ENCODE measurements at places on chromosomes 6 and 20.

- DNase-seq = no peak
These were observed 78.7 kb upstream of the PHACTR3 start for GRCh38 chr20:59525500-59526241.

GRCh38 chr20:60192326-60192725, 234.1 kb downstream of the CDH26 start:
- DNase-seq = no peak

DNA sequence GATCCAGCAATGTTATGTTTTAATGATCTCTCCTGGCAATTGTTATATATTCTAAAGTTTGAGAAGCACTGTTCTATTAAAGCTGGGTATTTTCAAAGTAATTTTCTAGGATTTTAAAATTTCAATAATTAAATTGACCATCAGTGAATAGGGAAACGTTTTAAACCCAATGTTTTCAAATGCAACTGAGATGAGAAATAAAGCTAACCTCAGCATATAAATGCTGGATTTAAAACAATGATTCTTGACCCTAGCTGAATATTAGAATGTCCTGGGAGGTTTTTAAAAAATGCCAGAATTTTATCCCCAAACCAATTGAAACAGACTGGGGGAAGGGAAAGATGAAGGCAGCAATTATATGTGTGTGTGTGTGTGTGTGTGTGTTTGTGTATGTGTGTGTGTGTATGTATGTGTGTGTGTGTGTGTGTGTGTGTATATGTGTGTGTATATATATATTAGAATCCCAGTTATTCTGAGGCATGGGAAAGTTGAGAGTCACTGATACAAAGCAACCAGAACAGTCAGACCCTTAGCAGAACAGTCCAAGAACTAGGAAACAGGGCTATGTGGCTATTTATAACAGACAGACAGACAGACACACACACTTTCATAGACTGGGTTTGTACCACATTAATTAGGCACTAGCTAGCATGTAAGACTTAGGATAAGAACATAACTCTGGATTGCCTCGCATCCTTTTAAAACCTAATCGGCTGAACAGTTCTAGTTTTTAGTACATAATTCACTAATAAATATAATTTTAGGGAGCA, 107.8 kb downstream of the MAN1A1 start:
- no peak for DNase-seq

DNA sequence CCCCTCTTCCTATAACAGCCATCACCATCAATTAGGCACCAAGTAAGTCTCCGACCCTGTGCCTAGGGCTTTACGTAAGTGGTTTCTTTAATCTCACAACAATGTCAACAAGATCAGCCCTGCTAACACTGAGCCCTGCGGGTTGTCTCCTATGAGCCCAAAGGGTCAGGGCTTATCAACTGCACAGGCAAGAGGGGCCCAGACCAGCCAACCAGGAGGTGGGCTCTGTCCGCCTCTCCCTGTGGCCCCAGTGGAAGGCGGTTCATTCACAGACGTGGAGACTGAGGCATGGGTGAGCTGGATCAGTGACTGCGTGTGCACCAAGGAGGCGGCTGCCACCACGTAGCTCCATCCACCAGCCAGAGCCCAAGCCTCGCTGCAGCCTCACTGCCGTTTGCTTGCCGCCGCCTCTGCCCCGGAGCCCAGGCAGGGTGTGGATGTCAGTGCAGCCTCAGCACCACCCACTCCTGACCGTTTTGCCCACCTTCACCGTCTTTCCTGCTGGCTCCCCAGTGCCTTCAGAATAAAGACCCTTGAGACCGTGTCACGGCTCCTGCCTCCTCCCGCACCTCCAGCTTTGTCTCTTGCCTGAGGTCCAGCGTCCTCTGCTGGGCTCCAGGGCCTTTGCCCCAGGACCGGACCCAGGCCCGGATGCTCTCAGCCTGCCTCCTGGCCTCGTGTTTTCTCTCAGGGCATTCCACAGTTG, 78.7 kb downstream of the DLL1 start:
- no peak for DNase-seq

- DNase-seq = no peak
These were observed 33.5 kb upstream of the VSTM2L start for GRCh38 chr20:37869334-37869861.

GRCh38 chr6:54980511-54981275, 134.1 kb downstream of the FAM83B start:
- DNase-seq = no peak

DNA sequence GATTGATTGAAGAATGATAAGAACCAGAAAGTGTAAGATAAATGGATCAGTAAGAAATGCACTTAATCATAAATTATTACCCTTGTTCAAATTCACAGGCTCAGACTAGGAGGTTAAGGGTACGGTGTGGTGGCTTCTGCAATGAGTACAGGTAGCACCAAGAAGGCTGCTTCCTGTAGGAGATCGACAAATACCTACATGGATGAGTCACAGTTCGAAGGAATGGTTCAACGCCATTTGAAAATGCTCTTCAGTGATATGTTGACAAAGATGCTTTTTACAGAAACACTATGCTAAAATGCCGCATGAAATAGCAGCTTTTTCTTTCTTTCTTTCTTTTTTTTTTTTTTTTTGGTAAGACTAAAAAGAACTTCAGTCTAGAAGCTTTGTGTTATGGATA, 116.2 kb downstream of the DTNBP1 start:
- no peak for DNase-seq

- DNase-seq = no peak
These were observed 94.4 kb downstream of the SESN1 start for GRCh38 chr6:109000289-109000688.

DNA sequence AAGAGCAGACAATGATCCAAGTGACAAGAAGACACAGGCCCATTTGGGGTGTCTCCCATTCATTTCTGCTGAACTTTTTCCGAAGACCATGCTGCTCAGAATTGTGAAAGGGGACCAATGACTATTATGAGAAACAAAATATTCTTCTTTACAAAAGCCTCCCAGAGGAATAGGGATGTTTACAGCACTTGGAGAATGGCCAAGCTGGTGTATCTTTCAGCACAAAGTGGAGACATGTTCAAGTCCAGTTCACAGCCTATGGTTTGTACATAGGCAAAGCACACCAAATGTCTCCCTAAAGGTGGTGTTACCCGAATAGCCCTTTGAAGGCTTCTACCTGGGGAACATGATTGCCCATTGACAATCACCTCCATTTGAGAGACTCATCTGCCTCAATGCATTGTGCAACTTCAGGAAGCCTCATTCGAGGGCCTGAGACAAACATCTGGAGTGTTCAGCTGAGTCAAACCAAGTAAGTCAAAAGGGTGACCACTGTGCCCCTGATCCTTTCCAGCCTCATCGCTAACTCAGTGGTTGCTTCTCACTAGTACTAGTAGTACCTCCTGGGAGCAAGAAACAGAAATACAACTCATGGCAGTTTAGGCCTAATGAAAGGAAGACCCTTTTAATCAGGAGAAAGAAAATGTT, 451.0 kb upstream of the MARCKS start:
- no peak for DNase-seq

DNA sequence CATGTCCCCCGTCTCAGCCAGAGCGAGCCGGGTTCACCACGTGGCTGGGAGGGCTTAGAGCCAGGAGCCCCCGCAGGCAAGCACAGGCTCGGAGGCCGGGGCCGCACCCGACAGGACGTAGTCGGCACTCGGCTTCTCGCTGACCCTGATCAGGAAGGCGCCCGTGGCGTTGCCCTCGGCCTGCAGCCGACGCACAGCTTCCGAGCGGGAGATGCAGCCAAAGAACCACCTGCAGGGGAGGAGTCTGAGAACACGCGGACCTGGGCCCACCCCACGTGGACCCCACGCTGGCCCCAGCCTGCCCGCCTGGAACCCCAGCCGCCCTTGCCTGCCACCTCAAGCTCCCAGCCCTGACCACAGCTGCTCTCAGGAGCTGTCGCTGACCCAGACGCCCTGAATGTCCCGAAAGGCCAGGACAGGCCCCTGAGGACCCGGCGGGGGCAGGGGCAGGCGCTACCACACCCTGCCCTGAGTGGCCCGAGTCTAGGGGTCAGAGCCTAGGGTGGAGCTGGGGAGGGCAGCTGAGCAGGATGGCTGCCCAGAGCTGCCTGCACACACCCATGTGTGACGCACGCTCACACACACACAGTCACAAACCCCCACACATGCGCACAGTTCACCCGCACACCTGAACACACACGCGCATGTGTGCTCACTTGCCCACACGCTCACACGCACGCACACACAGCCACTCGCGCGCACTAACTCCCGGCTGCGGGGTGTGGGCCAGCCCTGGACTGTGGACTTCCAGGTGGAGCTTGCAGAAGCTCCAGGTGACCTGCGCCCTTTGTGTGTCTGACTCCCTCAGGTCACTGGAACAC, 2.1 kb downstream of the PTK6 start:
- no peak for DNase-seq

DNA sequence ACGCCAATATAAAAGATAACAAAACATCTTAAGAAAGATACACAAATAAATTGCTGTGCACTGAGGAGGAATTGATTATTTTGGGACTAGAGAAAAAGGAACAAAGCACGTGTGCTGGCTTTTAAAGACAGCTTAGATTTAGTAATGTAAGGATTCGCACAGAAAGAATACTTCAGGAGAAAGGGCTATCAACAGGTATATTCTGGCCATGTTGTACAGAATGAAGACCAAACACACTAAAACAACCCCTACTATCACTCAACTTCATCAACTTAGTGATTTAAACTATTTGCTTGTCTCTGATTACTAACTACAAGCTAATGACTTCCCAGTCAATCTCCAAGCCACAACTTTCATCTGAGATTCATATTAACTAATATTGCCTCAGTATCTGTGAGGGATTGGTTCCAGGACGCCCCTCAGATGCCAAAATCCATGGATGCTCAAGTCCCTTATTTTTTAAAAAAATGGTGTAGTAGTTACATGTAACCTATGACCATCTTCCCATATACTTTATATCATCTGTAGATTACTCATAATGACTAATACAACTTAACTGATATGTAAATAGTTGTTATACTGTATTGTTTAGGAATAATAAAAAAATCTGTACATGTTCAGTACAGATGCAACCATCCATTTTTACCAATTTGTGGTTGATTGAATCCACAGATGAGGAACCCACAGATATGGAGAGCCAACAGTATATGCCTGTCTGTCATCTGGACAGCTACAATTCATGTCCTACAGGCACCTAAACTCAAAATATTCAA, 4.5 kb downstream of the DEK start:
- DNase-seq = no peak

- DNase-seq = peak; percentile 89
These were observed 87.2 kb downstream of the FKBP5 start for GRCh38 chr6:35601331-35602132.

DNA sequence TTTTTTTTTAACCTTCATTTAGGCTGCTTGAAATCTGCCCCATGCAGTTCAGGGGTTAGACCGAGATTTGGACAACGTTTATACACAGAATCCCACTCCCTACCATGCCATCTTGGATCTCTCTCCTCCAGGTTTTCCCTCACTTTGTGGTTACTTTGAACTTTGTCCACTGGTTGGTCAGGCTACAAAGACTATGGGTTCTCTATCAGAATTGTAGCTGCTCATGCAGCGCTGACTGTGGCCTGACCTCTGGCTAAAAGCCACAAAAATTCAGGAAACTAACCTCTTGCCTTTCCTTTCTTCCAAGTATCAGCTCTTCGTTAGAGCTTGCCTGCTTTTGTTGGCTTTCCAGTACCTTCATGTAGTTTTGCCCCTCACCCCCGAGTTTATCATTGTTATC, 44.9 kb upstream of the KCNG1 start:
- no peak for DNase-seq

DNA sequence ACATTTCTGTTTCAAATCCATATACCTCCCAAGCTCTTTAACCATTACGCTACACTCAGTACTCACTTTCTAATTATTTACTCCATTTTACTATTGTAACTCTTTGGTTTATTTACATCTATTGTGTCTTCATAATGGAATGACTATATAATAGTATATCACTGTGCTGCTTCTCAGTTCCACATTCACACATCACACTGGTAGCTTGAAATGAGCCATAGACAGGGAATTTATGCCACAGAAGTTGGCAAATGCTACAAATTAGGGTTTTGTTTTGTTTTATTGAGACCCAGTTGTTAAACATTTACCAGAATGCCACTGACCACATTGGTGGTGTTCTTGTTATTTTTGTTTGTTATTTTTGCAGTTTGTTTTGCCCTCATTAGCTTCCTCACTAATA, 213.9 kb downstream of the KCNQ5 start:
- no peak for DNase-seq

- DNase-seq = no peak
These were observed 188.2 kb upstream of the PREP start for GRCh38 chr6:105591053-105591452.

GRCh38 chr6:153145591-153145990, 14.5 kb upstream of the RGS17 start:
- DNase-seq = no peak

DNA sequence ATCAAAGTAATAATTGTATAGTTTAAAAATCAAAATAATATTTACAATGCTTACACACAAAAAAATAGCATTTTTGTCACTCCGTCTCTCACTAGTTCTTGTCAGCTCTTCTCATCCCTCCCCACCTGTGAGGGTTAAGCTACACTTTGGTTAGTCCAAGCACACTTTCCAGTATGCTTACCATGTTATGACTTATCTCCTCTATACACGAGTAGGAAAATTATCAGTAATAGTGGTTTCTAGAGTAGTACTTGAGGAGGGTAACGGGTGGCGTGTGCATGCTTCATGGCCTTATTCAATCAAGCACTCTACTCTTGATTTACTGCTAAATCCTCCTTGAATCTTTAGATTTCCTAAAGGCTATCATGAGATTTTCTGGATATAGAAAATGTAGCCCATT, 443.7 kb downstream of the UTRN start:
- DNase-seq = no peak

DNA sequence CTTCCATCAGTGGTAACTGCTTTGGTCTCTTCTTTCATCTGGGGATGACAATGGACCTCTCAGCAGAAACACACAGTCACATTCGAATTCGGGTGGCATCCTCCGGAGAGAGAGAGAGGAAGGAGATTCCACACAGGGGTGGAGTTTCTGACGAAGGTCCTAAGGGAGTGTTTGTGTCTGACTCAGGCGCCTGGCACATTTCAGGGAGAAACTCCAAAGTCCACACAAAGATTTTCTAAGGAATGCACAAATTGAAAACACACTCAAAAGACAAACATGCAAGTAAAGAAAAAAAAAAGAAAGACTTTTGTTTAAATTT, 6.1 kb downstream of the EDN1 start:
- DNase-seq = no peak

- DNase-seq = no peak
These were observed 143.2 kb upstream of the EPHA7 start for GRCh38 chr6:93562582-93562981.

DNA sequence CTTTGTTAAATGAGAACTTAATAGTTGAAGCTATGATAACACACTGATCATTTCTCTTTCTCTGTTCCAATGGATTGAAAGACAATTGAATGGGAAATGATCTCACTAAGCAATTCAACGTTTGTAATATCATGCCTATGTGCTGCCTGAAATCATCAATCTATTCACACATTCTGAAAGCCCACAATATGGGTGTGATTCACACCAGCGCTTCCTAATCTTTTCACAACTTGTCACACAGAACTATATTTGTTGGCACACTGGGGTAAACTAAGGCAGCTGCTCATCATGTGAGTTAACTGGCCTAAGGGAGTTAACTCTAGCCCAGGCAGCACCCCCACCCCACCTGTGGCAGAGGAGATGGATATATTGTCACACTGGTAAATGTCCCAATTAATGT, 37.1 kb upstream of the UTRN start:
- no peak for DNase-seq

Data from central memory CD4-positive, alpha-beta T cell (primary cell).